ENCODE measurements at places on chromosomes 13 and 19.

GRCh38 chr19:56547535-56547934, 8.8 kb downstream of the ZFP28 start:
- DNase-seq: no peak

DNA sequence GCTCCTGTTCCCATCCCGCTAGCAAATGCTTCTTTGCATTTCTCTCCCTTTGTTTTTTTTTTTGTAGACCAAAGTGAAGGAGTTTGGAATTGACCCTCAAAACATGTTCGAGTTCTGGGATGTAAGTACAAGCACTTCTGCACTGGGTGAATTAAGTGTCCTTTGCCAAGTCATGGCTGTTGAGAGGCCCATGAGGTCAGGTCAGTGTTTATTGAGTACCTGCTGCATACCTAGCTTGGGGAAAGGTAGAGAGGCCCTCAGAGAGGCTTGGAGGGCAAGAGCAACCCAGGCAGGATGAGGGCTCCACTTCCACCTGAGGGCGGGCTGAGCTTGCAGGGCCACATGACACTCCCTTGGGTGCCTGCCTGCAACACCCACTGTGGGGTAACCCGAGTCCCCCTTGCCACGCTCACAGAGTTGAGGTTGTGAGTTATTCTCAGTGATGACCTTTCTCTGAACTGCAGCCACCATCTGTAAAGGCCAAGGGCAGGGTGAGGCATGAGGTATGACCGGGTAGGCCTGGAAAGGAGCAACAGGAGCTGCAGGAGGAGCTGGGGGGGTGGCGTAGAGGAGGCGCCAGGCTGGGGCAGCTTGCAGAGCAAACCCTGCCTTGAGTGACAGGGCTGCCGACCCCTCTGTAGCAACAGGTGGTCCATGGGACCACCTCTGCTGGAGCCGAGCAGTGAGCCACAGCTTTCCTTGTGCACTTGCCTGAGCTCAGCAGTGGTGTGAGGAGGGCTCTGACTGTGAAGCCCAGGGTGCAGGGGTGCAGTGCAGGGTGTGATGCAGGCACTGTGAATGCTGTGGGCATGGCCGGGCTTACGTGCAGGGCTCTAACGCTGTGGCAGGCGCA, 16.6 kb downstream of the GPI start:
- DNase-seq: no peak

GRCh38 chr13:80655778-80656511, 315.0 kb upstream of the SPRY2 start:
- no peak for DNase-seq

GRCh38 chr13:107322228-107322627, 754.3 kb upstream of the ARGLU1 start:
- DNase-seq: no peak

- peak; percentile 73 for DNase-seq
Measured at GRCh38 chr19:38315657-38316476, at the start of gene YIF1B. TSS of gene YIF1B (minus strand) at chr19:38315947. CDS start at chr19:38315917, 30 bp downstream.

GRCh38 chr13:32447894-32448623, 20.1 kb upstream of the N4BP2L1 start:
- no peak for DNase-seq

DNA sequence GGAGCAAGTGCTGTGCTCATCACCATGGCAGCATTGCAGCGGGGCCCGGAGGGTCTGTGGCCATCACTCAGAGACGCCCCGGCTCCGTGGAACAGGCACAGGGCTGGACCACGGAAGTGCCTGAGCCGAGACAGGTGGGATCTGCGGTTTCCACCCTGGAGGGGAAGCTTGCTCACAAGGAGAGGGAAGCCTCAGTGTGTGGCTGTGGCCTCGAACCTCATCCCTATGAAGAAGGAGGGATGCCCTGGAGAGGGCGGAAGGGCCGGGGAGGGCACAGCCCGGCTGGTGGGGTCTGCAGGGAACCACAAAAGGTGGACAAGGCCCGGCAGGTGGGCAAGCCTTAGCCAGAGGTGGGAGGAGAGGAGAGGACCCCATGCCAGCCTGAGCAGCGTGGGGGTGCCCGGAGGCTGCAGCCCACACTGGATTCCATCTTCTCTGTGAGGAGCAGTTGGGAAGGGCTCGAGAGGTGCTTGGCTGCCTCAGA, 30.4 kb upstream of the TMEM255B start:
- DNase-seq: no peak

DNA sequence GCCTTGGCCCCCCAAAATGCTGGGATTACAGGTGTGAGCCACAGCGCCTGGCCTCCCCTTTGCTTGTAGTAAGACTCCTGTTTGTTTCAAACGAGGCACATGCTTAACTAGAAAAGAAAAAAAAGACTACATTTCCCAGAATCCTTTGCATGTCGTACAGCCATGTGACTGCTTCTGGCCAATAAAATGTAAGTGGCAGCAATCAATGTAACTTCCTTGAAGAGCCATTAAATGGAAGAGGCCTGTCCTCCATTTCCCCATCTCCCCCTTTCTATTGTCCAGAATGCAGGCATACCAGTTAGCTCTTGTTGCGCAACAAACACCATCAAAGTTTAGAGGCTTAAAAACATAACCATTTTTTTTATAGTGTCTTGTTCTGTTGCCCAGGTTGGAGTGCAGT, 10.4 kb upstream of the GPR32 start:
- no peak for DNase-seq

DNA sequence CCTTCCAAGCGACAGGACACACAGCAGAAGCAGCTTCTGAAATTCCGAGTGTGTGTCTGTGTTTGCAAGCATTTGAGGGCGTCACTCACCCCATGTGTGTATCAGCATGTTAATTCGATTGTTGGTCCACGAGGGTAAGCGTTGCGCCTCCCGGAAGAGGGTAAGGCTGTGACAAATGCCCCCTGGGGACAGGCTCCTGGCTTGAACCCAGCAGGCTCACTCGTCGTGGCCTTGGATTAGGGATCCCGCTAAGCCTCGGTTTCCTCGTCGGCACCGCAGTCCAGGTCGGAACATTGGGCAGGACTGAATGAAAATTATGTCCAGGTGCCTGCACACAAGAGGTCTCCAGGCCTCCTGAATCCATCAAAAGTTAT, 606 bp upstream of the STXBP2 start:
- no peak for DNase-seq

- no peak for DNase-seq
Measured at GRCh38 chr19:15922021-15922420, 12.3 kb downstream of the CYP4F11 start.

Measured in SK-N-MC (cell line).